Neural crest cell (in vitro differentiated cells): ENCODE measurements at places on chromosomes 16 and 17.

DNA sequence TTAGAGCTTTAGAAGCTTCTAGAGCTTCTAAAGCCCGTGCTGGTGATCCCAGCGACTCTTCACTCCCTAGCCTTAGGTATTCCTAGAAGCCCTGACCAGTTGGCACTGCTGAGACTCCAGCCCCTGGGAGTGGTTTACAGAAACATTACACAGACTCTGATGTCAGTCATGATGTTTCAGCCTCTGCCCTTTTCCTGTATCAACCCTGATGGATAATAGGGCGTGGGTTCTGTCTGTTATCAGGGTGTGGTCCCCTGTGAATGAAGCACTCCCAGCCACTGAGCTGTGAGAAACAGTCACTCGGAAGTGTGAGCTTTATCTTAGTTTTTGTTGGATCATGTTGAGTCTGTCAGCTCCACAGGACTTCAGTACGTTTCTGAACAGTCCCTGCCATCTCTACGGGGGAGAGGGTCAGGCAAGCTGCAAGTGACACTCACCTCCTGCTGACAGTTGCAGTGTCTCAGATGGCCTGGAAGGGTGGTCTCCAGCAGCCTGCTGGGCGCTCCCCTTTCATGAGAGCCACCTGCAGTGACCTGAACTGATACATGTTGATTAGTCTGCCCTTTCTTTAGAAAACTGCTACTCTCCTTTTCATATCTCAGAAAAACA, 12.8 kb downstream of the GOSR2 start:
- DNase-seq, result no peak

DNA sequence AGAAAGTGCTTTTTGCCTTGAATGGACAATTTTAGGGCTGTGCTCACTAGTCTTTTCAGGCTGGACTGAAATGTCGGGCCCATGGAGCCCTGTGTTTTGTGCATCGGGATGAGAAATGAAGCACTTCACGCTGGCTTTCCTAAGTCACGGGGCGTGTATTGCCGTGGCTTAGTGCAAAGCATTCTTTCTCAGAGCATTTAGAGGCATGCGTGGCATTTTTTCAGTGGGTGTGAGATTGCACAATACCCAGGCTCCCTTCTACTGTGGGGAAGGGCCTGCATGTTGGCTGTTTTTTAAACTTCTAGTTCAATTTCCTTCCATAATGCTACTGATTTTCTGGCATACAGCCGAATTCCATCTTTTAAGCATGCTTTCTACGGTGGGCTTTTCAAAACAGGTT, 12.6 kb upstream of the POLR3E start:
- no peak for DNase-seq

DNA sequence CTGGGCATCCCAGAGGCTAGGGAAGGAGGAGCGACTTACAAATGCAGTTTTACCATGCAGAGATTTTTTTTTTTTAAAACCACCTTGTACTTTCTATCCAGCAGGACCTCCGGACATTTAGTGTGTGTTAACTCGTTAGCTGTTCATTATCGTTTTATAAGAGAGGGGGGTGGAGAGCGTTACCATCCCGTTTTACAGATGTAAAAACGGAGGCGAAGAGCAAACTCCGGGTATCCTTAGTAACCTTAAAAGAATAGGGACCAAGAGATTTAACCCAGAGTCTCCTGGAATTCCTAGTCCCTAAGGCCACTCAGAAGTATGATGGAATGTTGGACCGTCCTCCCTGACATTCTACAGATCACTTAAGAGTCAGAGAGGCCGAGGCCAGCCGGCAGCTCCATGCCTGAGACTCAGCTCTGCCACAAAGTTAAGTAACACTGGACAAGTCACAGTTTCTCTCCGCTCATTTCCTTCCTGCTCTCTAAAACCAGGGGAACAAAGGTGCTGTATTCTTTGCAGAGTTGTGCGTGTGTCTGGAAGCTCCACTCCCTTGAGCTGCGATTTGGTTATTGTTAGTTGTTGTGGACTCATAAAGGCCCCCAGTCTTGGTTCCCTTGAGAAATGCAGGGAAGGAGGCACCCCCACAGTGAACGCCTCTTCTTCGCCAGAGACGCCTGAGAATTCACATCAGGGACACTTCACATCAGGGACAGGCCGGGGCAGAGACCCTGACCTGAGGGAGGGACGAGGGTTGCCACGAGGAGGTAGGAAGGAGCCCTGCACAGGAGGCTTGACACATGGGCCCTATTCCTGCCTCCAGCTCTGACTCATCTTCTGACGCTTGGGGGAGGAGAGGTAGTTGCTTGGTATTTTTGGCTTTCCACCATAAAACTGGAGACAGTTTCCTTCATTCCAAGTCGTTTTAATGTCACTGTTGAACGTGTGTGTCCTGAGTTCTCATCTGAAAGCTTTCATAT, 1.2 kb downstream of the DUSP14 start:
- peak; percentile 14 for DNase-seq

GRCh38 chr16:10942352-10943063, at the start of gene DEXI:
TSS of gene DEXI (minus strand) at chr16:10942468. CDS start at chr16:10942005, 463 bp downstream.
- DNase-seq, result peak; percentile 91

- no peak for DNase-seq
Measured at GRCh38 chr16:81424771-81425170, 19.8 kb upstream of the CMIP start.

GRCh38 chr17:74176546-74177001, 26.9 kb upstream of the RPL38 start:
- peak; percentile 81 for DNase-seq

DNA sequence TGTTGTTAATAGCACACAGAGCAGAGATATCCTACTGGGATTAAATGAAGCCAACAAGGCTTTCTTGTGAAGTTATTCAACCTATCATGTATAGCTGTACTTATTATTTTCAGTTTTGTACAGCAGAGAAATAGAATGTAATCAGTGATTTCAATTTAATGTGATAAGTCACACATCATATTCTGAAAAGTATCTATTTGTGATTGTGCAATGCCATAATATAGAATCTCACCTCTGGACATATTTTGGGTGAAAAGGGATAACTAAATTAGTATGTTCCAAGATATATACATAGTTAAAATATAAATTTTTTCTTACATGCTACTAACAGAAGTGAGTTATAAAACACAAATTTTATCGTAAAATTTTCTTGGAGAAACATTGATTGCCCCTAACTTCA, 544.3 kb upstream of the KIF2B start:
- no peak for DNase-seq

DNA sequence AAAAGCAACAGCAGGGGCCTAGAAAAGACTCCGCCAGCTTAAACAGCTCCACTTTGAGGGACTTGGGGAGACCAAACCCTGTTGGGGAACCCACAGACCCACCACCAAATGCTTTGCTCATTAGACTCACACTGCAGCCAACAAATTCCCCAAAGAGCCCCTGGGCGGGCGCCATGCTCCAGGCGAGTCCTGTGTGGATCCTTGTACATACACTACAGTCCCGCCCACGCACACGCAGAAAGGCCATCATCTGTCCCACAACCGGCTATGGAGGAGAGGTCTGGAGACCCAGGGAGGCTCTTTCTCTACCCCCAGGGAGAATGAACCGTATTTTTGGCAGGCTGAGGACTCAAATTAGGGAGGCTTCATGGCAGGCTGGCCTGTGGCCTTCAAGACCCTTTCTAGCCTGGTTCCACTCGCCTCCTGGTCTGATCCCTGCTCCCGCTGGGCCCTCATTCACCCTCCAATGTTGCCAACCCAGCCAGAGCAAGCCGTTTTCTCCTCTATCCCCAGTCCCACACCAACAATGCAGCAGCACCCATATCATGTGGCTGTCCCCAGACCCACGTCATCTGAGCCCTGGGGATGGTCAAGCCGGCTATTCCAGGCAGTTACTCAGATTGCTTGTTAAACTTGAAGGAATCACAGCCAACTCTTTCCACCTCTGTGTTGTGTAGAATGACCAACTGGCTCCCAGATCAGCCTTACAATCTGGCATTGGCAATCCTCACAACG, 27.2 kb downstream of the ZNF423 start:
- DNase-seq, result no peak

DNA sequence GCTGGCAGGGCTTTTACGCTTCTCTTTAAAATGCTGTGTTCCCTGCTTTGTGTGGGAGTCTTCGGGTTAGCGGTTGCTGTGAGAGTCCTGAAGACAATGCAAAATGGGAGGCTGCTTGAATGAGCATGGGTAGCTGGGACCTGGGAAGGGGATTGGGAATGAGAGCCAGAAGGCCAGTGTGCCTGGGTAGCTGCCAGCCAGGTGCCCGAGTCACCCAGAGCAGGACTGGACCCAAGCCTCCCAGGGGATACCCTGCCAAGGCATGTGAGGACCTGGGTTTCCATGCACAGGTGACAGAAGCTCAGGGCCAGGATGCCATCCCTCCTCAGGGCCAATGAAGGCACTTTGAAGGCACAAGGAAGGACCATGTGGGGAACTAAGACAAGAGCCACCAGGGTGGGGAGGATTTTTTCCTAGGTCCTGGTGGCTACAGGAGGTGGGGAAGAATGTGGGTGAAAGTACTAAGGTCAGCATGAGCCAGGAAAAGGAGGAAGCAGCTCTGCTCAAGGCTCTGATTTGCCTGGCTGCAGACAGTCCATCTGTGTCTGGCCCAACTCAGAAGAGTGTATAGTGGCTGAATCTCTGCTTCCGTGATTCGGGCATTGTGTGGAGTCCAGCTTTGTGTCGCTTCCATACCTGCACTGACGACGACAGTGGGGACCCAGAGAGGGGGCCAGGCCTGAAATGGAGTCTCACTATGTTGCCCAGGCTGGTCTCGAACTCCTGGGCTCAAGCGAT, 20.5 kb downstream of the TMEM94 start:
- DNase-seq, result no peak

DNA sequence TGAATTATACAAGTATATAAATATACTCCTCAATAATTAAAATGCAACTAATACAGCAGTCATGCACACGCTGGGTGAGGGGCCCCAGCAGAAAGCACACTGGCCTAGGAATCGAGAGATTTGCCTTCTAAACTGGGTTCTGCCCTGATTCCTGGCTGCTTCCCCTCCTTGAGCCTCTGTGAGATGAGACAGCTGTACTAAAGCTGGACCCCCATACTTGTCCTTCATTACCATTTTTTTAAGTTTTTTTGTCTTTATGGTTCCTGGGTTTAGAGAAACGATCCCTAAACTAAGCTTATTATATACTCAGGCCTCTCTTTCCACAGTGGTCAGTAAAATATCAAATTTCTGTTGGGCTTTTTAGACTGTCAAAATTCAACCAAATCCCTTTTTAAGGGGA, 195.1 kb upstream of the DYNLRB2 start:
- DNase-seq, result no peak

GRCh38 chr16:52526116-52526828, 20.7 kb downstream of the TOX3 start:
- no peak for DNase-seq

GRCh38 chr17:39757931-39758873, 20.5 kb downstream of the GRB7 start:
- no peak for DNase-seq

DNA sequence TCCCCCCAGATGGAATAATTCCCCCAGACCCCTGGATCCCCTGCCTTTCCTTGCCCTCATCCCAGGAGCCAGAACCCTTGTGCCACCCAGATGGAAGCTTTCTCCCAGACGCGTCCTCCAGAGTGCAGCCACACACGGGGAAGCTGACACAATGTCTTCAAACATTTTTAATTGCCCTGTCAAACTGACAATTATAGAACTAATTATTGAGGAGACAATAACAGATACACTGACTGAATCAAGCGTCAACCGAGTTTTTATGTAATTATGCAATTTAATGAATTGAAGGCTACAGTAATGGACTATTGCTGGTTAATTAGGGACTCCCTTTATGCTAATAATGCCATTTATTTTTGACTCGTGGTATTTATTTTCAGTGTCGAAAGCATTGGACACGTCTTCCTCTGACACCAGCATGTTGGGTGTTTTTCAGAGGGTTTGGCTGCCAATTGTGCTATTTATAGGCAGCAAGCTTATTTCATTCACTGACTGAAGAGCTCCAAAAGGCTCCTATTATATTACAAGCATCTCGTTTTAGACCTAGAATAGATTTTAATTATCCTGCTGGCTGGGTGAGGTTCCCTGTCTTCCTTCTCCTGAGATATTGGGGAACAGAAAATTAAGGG, 298.2 kb upstream of the C16orf82 start:
- DNase-seq, result no peak

DNA sequence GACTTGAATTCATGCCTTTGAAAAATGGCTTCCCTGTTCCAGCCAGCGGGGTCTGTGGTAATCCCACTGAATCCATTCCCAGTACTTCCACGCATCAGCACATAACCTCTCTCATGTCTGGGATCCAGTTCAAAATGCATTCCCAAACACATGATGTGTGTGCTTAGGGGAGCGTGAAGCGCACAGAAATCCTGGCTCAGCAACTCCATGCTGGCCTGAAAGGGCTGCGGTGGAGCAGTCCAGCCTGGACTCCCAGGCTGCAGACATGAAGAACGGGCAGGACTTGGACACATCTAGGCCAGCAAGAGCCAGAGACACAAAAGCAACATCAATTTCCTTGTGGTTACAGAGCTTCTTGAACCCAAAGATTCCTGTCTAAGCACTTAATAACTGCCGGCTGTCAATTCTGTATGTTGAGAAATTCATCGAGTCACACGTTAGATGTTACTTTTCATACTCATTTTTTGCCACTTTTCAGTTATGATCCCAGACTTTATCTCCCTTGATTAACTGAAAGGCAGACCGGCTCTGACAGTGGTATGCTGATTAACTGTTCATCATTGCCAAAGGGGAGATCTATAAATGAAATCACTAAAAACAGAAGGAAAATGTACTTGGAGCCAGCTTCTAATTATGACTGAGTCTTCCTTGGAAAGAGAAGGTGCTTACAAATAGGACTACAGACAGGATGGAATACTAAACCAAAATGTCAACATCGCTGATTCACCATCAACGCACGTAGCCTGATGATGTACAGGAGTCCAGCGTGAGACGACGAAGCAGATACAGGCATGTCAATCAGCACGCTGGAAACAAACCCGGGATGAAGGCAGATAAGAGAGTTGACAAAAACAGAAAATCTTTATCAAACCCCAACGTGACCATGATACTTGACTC, 23.0 kb downstream of the NSMCE1 start:
- no peak for DNase-seq

DNA sequence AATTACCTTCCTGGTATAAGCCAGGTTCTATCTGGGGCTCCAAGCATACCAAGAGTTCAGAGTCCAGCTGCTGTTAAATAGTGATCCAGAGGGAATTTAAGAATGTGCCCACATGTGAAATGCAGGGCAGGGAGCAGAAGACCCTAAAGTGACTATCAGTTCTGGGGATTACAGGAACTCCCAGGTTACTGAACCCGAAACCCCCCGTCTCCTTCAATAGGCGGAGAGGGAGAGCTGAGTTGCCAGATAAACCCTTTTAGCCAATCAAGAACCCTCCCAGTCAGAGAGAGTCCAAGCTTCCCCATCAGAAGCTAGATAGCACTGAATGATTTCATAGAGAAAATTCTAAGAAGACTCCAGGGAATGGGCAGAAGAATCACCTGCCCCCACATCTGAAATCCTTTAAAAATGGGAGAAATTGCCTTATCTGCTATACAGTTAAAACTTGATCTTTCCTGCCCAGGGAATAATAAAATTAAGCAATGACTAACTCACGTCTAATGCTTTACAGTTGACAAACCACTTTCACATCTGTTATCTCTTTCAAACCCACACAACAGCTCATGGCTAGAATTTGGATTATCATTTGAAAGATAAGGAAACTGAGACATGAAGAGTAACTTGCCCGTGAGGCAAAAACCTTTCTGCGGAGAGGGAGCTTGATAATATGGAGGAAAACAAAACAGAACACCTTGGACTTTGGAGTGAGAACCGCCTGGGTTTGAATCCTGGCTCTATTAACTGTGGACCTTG, 10.2 kb downstream of the NOG start:
- no peak for DNase-seq

- no peak for DNase-seq
Measured at GRCh38 chr17:40478486-40478885, 22.9 kb downstream of the TNS4 start.

- no peak for DNase-seq
Measured at GRCh38 chr17:58224315-58224714, 5.3 kb upstream of the MKS1 start.
